Effector memory CD8-positive, alpha-beta T cell (primary cell): ENCODE measurements at places on chromosomes 7 and 10.

GRCh38 chr7:96778263-96778662, 68.6 kb upstream of the SEM1 start:
- peaks cover 26% of the 10 kb centered on the region for H3K27me3 ChIP-seq
- H3K4me3 ChIP-seq: no peak overlapping the region
- no peak overlapping the region for H3K27ac ChIP-seq
- no peaks in the 10 kb centered on the region for H3K36me3 ChIP-seq
- H3K4me1 ChIP-seq: no peaks in the 10 kb centered on the region

GRCh38 chr10:98323221-98324164, 55.5 kb upstream of the LOXL4 start:
- H3K27ac ChIP-seq: no peak overlapping the region
- no peak for DNase-seq
- H3K4me1 ChIP-seq: no peaks in the 10 kb centered on the region
- H3K27me3 ChIP-seq: peaks cover 15% of the 10 kb centered on the region
- no peak overlapping the region for H3K4me3 ChIP-seq
- H3K36me3 ChIP-seq: no peaks in the 10 kb centered on the region

- H3K4me3 ChIP-seq: no peak overlapping the region
- H3K4me1 ChIP-seq: no peaks in the 10 kb centered on the region
- no peak for DNase-seq
- no peaks in the 10 kb centered on the region for H3K36me3 ChIP-seq
These were observed 9.4 kb upstream of the ANKRD1 start for GRCh38 chr10:90930070-90930837.

GRCh38 chr10:92894081-92894655, 45.8 kb downstream of the EXOC6 start:
- H3K4me3 ChIP-seq: no peak overlapping the region
- no peak for DNase-seq
- no peaks in the 10 kb centered on the region for H3K27me3 ChIP-seq
- no peaks in the 10 kb centered on the region for H3K36me3 ChIP-seq
- peaks cover 2% of the 10 kb centered on the region for H3K4me1 ChIP-seq
- H3K27ac ChIP-seq: peak overlapping the region; percentile 20

DNA sequence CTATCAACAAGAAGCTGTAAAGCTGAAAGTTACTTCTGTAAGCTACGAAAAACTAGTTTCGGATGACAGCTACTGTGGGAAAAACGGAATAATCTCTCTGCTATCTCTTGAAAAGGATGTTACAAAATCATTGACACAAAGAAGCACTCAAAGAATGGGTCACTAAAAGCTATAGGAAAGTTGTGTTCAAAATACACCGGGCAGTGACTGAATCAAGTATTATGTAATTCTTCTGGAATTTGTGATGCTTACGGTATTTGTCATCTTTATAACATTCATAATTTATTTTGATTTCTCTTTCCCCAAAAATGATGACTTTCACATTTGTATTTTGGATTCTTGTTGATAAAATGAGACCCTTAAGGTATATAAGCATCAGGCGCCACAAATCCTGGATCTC, 112.1 kb upstream of the KLF6 start:
- no peak overlapping the region for H3K4me3 ChIP-seq
- H3K27ac ChIP-seq: peak overlapping the region; percentile 47
- peaks cover 13% of the 10 kb centered on the region for H3K36me3 ChIP-seq
- H3K27me3 ChIP-seq: no peaks in the 10 kb centered on the region
- peaks cover 38% of the 10 kb centered on the region for H3K4me1 ChIP-seq
- no peak for DNase-seq

DNA sequence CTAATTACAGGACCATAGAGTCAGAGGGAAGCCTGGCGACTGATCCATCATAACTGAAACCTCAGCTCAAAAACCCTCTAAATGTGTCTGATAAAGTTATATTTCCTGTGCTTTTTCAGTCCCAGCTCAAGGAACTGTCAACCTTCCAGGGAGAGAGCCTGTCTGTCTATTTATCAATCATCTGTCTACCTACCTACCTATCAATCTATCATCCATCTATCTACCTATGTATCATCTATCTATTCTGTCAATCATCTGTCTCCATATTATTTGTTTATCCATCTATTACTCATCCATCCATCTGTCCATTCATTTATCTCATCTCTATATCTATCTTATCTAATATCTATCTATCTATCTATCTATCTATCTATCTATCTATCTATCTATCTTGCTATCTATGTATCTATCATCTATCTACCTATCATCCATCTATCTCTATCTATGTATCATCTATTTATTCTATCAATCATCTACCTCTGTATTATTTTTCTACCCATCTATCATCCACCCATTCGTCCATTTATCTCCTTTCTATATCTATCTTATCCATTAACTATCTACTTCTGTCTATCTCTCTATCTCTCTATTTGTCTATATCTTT, 161.4 kb downstream of the PRKCQ start:
- no peak overlapping the region for H3K4me3 ChIP-seq
- H3K36me3 ChIP-seq: peaks cover 2% of the 10 kb centered on the region
- H3K27me3 ChIP-seq: no peaks in the 10 kb centered on the region
- no peak for DNase-seq
- no peak overlapping the region for H3K27ac ChIP-seq

GRCh38 chr10:69405221-69405620, 11.5 kb downstream of the TACR2 start:
- H3K36me3 ChIP-seq: peaks cover 47% of the 10 kb centered on the region
- peak overlapping the region; percentile 5 for H3K27ac ChIP-seq
- H3K27me3 ChIP-seq: no peaks in the 10 kb centered on the region
- no peak overlapping the region for H3K4me3 ChIP-seq
- DNase-seq: no peak

DNA sequence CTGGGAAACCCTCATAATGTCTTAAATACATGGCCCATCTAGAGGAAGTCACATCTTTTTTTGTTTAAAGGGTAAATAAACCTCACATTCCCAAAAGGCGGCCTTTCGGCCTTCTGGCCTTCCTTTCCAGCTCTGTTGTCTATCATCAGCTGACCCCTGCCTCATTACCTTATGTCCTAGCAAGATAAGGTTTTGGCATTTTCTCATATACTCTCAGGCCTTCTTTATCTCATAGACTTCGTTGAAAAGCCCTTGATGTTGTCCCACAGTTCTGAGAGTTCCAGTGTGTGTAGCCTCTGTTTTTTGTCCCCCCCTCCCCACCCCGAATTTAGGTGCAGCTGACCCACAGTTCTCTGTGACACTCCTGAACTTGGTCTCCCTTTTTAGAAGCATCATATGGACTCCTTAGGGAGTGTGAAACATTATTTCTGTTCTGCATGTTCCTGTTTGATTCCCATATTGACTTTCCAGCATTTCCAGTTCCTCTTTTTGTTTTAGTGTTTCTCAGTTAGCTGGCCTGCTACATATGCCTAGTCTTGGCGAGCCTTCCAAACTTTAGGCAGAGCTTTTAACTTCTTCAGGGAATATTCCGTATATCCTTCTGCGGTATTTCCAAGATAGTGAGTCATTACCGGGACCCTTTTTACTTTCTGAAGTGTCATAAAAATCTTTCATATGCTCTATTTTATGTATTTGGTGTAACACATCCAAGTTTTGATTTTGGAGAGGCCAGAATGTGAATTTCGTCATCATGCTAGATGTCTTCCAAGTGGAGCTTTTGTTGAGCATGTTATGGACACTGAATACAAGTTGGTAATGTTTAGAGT, 138.5 kb downstream of the LRRC4 start:
- no peak overlapping the region for H3K4me3 ChIP-seq
- H3K36me3 ChIP-seq: peaks cover 20% of the 10 kb centered on the region
- H3K27ac ChIP-seq: no peak overlapping the region

DNA sequence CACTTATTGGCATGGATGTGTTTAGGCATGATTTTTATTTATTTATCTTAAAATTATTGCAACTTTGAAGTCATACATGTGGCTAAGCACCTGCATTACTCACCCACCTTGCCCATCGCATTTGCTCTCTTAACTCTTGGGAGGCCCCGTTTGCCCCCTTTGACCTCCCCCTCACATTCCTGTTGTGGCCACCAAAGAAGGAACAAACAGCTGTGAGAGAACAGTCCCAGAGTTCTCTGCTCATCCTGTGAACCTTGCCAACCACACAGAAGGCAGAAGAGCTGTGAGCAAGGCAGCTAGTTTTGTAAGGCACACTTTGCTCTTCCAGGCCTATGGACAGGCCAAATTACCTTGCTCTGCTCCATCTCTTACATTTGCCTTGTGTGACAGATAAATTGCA, 23.6 kb upstream of the FGL2 start:
- H3K4me1 ChIP-seq: peaks cover 11% of the 10 kb centered on the region
- H3K27me3 ChIP-seq: no peaks in the 10 kb centered on the region
- no peak overlapping the region for H3K27ac ChIP-seq

GRCh38 chr10:109968953-109969759, 38.6 kb upstream of the ADD3 start:
- H3K4me3 ChIP-seq: no peak overlapping the region
- peaks cover under 1% of the 10 kb centered on the region for H3K36me3 ChIP-seq
- no peak for DNase-seq
- no peak overlapping the region for H3K27ac ChIP-seq
- H3K4me1 ChIP-seq: no peaks in the 10 kb centered on the region

DNA sequence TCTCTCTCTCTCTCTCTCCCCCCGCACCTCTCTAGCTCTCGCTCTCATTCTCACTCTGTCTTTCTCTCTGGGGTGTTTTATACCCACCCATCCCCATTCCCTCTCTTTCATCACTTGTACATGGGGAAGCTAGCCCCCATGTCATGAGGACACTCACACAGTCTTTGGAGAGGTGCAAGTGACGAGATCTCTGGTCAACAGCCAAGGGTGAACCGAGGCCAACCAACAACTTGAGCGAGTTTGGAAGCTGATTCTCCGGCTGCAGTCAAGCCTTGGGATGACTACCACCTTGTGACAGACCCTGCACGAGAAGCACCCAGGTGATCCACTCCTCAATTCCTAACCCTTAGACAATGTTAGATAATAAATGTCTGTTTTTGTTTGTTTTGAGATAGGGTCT, 10.1 kb upstream of the KBTBD2 start:
- H3K36me3 ChIP-seq: peaks cover 3% of the 10 kb centered on the region
- H3K27ac ChIP-seq: no peak overlapping the region
- no peak overlapping the region for H3K4me3 ChIP-seq
- H3K27me3 ChIP-seq: no peaks in the 10 kb centered on the region
- H3K4me1 ChIP-seq: peaks cover 3% of the 10 kb centered on the region

GRCh38 chr10:66604195-66604594, 321.6 kb upstream of the LRRTM3 start:
- H3K27me3 ChIP-seq: no peaks in the 10 kb centered on the region
- H3K36me3 ChIP-seq: no peaks in the 10 kb centered on the region
- no peaks in the 10 kb centered on the region for H3K4me1 ChIP-seq
- no peak for DNase-seq
- no peak overlapping the region for H3K4me3 ChIP-seq

- no peak overlapping the region for H3K4me3 ChIP-seq
- DNase-seq: no peak
- no peaks in the 10 kb centered on the region for H3K36me3 ChIP-seq
These were observed 111.0 kb downstream of the LRRTM3 start for GRCh38 chr10:67036808-67037207.

DNA sequence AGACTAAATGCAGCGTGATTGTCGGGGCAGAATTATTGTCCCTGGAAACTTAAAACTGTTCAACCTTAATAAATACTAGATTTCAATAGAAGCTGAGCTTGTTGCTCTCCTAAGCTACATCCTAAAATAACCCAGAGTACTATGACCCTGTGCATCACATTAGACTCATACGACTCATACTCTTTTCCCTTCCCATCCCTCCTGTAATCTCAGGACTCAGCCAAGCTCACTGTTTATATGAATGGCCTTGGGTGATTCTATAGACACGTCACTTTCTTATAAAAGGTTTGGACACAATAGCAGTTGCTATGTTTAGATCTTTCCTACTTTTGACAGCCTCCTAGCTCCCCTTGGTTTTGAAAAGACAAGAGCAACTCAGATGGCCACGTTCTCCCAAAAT, 17.2 kb downstream of the TCF7L2 start:
- no peak overlapping the region for H3K4me3 ChIP-seq
- H3K27me3 ChIP-seq: no peaks in the 10 kb centered on the region
- H3K36me3 ChIP-seq: no peaks in the 10 kb centered on the region
- H3K4me1 ChIP-seq: no peaks in the 10 kb centered on the region

GRCh38 chr10:126409821-126410220, 21.5 kb upstream of the ADAM12 start:
- H3K4me1 ChIP-seq: no peaks in the 10 kb centered on the region
- H3K27ac ChIP-seq: no peak overlapping the region
- DNase-seq: no peak
